Fibroblast of villous mesenchyme (primary cell): ENCODE measurements at places on chromosomes 7 and 10. TPM values are rescaled to one million over a fixed set of nuclear protein-coding genes. Genes with fewer than 3 reads are reported as not detected.

- no peak for DNase-seq
Observed at GRCh38 chr7:54663186-54663585, 95.8 kb downstream of the SEC61G start.

DNA sequence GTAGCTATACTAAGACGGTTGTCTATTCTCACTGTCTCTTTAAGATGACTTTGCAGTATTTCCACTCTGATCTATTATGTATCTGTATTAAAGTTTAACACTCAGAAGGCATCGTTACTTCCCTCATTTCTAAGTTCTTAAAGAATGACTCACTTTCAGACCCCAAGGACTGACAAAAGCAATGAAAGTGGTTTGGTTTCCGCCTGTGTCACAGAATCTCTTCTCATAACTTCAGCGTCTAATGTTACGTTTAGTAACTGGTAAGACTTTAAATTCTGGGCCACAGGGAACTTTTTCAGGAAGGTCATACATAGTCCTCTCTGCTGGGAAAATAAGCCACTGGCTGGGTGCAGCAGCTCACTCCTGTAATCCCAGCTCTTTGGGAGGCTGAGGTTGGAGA is 892.0 kb upstream of the AUTS2 start:
- DNase-seq = peak; percentile 16

GRCh38 chr7:2670720-2671391 is 17.1 kb upstream of the AMZ1 start:
- peak; percentile 55 for DNase-seq

GRCh38 chr10:111303887-111304286 is 227.1 kb downstream of the ADRA2A start:
- DNase-seq = no peak

GRCh38 chr7:141073641-141074161 is at the start of gene TMEM178B:
TMEM178B (plus strand) TSS chr7:141074064.
- no peak for DNase-seq

DNA sequence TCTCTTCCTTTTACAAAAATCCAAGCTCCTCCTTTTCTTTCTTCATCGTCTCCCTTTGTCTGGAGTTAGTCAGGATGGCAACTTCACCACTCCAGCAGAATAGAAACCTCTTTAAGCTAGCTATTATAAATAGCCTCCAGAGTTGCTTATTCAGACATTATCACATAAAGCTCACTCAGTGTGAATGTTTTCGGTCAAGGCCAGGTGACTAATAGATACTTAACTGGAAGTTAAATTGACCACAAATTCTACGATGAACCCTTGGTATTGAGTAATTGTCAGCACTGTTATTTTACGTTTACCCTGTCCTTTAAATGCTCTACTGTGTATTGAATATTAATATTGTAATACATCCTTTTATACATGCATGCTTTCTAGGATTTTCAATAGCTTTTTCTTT is 340.4 kb downstream of the OTUD1 start:
- DNase-seq = no peak

DNA sequence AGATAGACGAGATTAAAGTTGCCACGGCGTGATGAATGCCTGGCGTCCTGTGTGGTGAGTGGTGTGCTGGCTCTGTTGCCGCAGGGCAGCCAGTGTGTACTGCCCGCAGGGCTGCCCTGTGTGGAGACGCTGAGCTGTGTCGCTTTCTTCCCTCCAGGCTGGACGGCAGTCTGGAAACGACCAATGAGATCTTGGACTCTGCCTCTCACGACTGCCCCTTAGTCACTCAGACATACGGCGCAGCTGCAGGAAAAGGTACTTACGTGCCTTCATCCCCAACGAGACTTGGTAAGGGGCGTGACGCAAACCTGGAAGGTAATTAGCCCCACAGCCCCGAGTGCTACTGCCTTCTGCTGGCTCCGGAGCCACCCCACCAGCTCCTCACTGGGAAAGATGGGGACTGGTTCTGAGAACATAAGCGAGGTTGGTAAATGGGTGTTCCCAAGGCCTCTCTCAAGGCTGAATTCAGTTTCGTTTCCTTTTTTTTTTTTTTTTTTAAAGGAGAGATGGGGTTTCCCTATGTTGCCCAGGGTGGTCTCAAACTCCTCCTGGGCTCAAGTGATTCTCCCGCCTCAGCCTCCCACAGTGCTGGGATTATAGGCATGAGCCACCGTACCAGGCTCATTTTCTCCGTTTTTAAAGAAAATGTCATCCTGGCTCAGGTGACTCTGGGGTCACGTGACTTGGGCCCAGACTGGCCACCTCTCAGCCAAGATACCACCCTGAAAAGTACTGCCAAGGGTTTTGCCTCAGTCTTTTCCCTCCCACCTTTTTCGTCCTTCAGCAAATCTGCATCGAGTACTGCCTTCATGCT is 39.6 kb downstream of the WIPI2 start:
- no peak for DNase-seq

AHR gene
- total RNA-seq = 28.7 and 35.4 TPM in 2 replicates

- no peak for DNase-seq
Observed at GRCh38 chr7:27700501-27700900, 37.8 kb upstream of the HIBADH start.

AVPI1 gene
- total RNA-seq = 12.5 and 19.6 TPM in 2 replicates

GRCh38 chr10:96587264-96588059 is 650 bp upstream of the TM9SF3 start:
- peak; percentile 90 for DNase-seq

GRCh38 chr10:101032637-101033224 is 1.7 kb downstream of the SFXN3 start:
- DNase-seq = peak; percentile 91

MYL7 gene
- 0.43 TPM in 1 of 2 replicates, not detected in the other for total RNA-seq

TNPO3 gene
- total RNA-seq = 55.4 and 60.9 TPM in 2 replicates
